ENCODE measurements at places on chromosomes 4 and X. TPM values are rescaled to one million over a fixed set of nuclear protein-coding genes. Genes with fewer than 3 reads are reported as not detected.

DNA sequence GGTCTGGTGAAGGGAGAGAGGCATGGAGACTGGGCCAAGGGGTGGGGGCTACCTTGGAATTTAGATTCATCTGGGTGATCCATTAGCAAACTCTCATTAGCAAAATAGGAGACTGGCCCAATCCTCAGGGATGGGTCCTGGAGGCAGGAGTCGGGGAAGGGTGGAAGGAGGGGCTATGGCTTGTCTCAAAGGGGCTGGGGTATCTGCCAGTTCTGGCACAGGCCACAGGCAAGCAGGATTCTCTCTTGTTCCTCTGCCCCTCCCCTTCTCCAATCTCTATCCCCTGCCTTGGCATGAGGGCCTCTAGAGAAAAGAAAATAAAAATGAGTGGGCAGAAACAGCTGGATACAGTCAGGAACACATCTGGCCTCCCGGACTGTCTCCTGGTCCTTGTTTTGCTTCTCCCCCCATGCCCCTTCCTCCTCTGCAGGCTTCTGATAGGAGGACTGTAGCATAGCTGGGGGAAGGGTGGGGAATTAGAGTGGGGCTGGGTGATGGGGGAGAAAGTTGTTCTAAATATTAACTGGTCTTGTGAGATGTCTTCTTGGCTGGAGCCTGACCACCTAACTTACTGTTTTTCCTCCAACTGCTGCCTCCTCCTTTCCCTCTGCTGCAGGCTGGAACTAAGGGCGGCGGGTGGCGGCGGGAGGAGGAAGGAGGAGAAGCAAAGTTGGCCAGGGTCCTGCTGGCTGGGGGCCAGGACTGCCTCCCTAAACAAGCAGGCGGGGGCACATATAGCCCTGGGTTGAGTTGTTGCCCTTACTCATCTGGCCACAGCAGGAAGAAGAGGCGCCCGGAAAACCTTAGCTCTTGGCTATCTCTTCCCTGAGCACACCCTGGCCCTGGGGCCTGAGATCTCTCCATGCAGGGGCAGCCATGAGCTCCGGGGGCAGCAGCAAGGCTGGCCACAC, 53.3 kb upstream of the LAS1L start:
- no peak for DNase-seq

- no peak for DNase-seq
These were observed 292.2 kb downstream of the STPG2 start for GRCh38 chr4:97851115-97851514.

DNA sequence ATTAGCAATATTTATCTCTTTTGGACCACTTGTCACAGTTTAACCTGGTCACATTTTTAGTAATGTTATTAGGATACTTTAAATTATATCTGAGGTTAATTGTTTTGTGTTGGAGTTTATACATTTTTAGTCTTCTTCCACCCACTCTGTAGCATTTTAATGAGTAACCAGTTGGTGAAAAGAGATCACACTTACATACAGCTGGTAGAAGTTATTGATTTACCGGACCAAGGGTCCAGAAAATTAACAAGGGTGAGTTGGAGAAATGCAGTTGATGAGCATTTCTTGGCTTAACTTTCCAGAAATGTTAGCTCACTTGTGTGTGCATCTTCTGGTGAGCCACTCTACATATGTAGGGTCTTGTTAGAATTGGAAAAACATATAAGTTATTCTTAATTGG, 219.6 kb downstream of the GRXCR1 start:
- DNase-seq: no peak

- no peak for DNase-seq
These were observed 147.0 kb downstream of the AFAP1 start for GRCh38 chr4:7792616-7793015.

DNA sequence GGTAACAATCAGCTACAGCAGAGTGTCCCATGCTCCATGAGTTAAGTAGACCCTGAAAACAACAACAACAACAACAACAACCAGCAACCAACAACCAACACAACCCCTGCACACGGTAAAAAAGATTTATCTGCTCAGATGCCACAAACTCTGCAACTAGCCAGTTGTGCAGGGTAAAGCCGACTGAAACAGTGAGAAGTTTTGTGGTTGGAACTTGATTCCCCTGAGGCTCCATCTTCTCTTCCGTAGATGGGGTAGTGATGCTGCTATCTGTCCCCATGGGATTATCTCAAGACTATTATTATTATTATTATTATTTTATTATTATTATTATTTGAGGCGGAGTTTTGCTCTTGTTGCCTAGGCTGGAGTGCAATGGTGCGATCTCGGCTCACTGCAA, 50.6 kb upstream of the RAPGEF2 start:
- DNase-seq: no peak

- DNase-seq: no peak
These were observed 118.8 kb downstream of the SMIM20 start for GRCh38 chr4:26032630-26033317.

GRCh38 chr4:55215087-55215486, 89.7 kb upstream of the KDR start:
- no peak for DNase-seq

DNA sequence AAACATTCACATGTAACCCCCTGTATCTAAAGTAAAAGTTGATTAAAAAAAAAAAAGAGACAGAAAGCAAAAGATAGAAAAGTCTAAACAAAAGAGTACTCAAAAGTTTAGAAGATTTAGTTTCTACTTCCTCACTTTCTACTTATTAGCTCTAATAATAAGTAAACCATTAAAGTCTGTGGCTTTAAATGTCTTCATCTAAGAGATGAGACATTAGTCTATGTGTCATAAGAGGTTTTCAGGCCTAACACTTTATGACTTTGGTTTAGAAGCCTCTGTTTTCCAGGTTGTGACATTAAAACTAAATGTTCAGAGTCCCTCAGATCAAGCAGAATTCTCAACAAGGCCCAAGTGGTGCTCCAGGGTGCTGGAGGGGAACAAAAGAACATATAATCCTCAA, 42.2 kb upstream of the GUCY1A1 start:
- DNase-seq: no peak

GRCh38 chr4:33625748-33626147, 2618.6 kb downstream of the ARAP2 start:
- DNase-seq: no peak

DNA sequence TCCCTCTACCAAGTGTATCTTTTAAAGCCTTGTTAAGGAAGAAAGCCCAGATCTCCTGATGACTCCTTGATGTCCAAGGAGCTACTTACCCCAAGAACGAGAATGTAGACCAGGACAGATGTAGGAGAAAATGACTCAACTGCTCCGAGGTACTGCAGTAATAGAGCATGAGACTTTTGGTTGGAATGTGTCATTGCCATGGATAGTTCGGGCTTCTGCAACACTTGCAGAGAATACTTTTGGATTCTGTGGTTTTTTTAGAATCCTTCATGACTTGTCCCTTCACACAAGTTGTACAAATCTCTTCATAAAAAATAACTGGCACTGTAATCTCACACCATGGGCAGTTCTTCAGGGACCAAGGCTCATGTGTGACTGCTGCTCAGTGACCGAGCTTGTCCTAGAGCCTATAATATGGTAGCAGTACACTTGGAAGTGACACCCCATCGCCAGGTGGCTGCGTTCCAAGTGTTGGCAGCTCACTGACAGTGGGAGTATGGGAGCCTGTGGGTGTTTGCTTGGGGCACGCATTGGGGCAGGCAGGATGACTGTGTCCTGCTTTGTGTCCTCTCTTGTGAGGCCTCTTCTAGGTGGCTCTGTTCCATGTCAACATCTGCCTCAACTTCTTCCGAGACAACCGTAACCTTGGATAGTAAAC, 87.9 kb upstream of the WDR1 start:
- DNase-seq: no peak

- no peak for DNase-seq
These were observed 110.2 kb upstream of the CYSLTR1 start for GRCh38 chrX:78437621-78438020.

Gene MAGEC1
- not detected for total RNA-seq

Gene SLC10A4
- not detected for total RNA-seq

Measured in naive thymus-derived CD8-positive, alpha-beta T cell (primary cell).